Daoy (cell line): ENCODE measurements at places on chromosomes 3 and 15. TPM values are rescaled to one million over a fixed set of nuclear protein-coding genes. Genes with fewer than 3 reads are reported as not detected.

GRCh38 chr15:92584105-92584504 is 71.5 kb downstream of the FAM174B start:
- DNase-seq, result no peak

DNA sequence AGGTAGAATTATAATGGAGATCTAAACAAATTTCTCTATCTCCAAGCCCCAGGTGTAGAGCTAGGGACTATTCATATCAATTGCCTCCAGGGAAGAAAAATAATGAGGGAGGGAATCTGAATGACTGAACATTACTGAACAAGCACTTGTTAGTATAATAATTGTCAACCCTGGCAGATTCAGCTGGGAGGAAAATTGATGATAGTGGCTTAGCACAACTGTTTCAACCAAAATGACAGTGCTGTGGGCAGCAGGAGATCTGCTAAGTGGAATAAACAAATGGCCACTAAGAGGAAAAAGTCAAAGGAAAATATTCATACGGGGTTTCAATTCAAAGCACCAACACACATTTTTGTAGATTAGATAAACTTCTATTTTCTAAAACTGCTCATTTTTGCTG is 294.9 kb upstream of the ZNF385D start:
- no peak for DNase-seq

- no peak for DNase-seq
Measured at GRCh38 chr3:32821686-32822296, 4.0 kb downstream of the TRIM71 start.

- DNase-seq, result no peak
Measured at GRCh38 chr3:108485146-108485545, 25.2 kb downstream of the MYH15 start.

GRCh38 chr3:42507761-42508335 is 5.4 kb downstream of the VIPR1 start:
- DNase-seq, result no peak

GRCh38 chr3:141201122-141201521 is 30.5 kb upstream of the PXYLP1 start:
- DNase-seq, result no peak

- peak; percentile 87 for DNase-seq
Measured at GRCh38 chr15:94206463-94207167, 24.7 kb upstream of the MCTP2 start.

DNA sequence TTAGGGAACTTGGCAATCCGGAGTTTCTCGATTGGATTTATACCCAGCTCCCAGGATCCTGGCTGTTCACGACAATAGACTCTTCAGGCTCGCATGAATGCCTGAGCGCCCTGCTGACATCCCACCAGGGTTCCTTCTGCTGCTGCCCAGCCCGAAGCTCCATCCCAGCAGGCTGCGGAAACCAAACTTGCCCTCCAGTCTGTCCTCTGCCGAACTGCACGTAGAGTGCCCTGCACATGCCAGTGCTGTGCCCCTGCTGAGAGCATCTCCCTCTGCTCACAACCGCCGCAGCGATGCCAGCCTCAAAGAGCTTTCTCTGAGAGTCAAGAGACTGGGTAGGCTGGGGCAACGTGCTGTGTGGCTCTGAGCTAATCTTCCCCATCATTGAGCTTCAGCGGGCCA is 6.9 kb downstream of the ADAMTS7 start:
- no peak for DNase-seq

DNA sequence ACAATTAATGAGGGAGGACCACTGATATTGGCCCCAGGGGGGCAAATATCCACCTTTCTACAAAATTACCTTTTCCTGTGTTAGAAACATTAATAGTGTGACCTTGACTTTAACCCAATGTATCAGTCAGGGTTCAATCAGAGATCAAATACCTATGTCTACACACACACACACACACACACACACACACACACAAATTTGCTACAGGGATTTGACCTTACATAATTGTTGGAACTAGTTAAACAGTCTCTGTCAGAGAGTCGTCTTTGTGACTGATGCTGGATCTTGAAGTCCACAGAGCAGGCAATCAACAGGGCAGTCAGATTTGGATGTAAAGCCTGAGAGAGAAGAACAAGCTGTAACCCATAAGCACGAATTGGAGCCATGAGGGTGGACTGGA is 32.5 kb downstream of the TM4SF4 start:
- DNase-seq, result no peak

DNA sequence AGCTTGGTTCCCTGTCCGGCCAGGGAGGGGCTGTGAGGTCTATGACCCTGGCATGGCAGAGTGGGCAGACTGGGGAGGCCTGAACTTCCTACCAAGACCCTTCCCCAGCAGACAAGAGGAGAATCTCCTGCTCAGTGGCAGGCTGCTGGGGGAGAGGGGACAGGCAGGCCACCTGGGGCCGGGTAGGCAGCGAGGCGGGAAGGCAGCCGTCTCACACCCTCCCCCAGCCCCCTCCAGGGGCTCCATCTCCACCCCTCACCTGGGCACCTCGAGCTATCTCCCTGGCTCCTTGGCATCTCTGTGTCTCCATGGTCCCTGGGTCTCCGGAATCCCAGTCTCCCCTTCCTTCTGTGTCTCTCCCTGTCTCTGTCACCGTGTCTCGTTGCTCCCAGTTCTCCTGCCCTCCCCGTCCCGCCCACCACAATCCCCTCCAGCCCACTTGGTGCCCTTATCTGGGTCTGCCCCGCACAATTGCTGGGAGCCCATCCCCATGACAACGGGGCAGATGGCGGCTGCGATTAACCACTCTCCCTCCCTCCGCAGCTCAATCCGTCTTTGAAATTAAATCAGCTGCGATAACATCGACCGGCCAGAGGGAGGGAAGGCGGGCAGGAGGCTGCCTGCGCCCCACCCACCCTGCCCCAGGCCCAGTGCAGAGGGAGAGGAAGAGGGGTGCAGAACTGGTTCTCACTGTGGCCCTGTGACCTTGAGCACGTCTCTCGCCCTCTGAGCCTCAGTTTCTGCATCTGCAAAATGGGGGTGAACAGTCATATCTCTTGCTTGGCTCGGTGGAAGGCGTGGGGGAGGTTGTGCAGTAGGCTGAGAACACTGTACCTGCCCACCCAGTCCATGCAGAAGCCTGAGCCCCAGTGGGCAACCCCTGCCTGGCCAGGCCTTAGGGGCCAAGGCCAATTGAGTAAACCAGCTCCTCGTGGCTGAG is 9.6 kb downstream of the DNAJB8 start:
- DNase-seq, result no peak

DNA sequence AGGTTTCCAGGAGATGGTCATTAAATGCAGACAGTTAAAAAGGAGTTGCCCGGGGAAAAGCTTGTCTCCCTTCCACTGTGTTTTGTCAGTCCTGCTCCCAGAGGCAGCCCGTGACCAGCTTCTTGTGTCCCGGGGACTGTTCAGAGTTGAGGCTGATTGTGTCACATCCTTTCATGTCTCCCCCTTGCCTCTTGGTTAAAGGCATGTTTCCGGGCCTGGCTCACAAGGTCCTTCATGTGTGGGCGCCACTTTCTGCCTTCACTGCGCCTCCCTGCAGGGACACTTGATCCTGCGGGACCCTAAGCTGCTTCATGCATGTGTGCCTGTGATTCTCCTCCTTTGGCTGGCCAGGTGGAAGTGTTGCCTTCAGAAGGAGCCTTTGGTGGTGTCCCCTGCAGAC is 9.2 kb downstream of the CHCHD6 start:
- no peak for DNase-seq

DNA sequence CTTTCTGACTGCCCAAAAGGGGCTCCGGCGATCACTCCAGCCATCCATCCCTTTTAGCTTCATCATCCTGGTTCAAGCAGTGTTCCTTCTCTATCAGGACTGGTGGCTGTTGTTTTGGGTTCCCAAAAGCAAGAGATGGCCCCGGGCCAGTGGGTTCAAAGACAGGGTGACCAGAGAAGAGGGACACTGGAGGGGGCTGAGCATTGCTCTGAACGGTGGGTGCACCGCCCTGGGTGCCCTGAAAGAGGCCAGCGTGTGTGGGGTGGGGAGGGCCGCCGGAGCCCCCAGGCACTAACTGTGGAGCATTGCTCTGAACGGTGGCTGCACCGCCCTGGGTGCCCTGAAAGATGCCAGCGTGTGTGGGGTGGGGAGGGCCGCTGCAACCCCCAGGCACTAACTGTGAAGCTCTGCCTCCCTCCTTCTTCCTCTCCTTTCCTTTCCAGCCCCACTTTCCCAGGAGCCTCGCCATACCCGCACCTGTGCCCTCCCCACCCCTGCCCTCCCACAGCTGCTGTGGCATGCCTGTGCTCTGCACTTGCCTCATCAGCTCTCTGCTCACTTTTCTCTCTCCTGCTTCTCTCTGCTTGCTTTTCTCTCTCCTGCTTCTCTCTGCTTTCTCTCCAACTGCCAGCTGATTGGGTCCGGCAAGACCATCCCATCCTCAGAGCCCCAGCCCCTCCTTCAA is 37.4 kb upstream of the OR4F6 start:
- no peak for DNase-seq

- DNase-seq, result no peak
Measured at GRCh38 chr3:179301645-179302044, 21.2 kb upstream of the ZNF639 start.

- DNase-seq, result peak; percentile 48
Measured at GRCh38 chr15:94056314-94056713, 175.0 kb upstream of the MCTP2 start.

DNA sequence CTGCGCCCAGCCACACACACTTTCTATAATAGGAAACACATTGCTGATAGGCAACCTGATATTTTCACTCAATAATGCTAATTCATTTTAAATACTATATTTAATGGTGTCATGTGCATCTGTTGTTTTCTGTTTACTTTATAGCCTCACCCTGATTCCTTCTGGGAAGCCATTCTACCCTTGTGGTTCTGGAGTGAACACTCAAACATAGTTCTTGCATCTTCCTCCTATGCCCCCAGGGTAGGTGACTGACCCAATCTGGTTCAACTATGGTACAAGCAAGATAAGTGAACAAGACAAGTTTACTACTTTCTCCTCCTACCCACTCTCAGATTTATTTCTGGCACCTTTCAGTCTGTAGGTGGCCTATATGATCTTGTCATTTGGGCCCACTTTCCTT is 4.3 kb upstream of the SCG3 start:
- DNase-seq, result no peak

- DNase-seq, result peak; percentile 48
Measured at GRCh38 chr15:93088200-93088980, 621 bp downstream of the RGMA start.

GRCh38 chr15:62066663-62067447 is at the start of gene C2CD4A:
TSS of gene C2CD4A (plus strand) at chr15:62066977. CDS start at chr15:62067614, 637 bp downstream.
- peak; percentile 60 for DNase-seq

- DNase-seq, result no peak
Measured at GRCh38 chr3:31410411-31410810, 122.3 kb upstream of the STT3B start.

- no peak for DNase-seq
Measured at GRCh38 chr3:47475029-47475569, 642 bp downstream of the SCAP start.

DNA sequence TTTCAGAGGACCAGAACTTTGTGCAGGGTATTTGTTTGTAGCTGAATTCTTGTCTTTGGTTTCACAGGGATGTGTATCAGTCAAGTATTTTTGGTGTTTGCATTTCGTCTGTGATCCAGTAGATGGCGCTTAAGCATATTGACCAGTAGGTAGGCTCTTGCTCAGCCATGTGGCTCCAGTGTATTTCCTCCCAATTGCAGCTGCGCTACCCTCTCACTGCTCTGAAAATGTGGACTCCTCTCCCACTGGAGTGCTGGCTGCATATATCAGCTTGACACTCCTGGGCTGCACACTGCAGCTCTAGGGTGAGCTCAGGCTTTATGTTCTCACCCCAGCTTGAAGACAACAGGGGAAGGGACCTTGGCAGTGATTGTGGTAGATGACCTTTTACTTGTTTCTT is 1264.3 kb upstream of the ALCAM start:
- DNase-seq, result no peak

DNA sequence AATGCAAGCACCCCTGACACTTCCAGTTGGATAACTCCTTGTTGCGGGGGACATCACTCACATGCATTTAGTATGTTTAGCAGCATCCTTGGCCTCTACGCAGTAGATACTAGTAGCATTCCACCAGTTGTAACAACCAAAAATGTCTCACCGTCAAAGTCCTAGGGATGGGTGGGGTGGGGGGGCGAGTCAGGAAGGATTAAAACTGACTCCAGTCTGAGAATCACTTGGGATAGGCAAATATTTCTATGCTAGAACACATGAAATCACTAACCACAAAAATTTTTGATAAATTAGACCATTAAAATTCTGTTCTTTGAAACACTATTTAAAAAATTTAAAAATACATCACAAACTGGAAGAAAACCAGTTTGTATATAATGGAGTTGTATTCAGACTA is 18.0 kb downstream of the ICE2 start:
- DNase-seq, result no peak

GRCh38 chr3:119747357-119747756 is 34.5 kb upstream of the NR1I2 start:
- DNase-seq, result no peak

The C3orf52 gene
- 14.7 and 18.1 TPM in 2 replicates for total RNA-seq

The ELL3 gene
- total RNA-seq, result 1.2 TPM in 1 of 2 replicates, not detected in the other

The CLDN1 gene
- total RNA-seq, result 5.3 and 7.3 TPM in 2 replicates

The FEZF2 gene
- total RNA-seq, result not detected in 2 replicates

The PLA2G4E gene
- not detected in 2 replicates for total RNA-seq

The ALAS1 gene
- 35.5 and 50.2 TPM in 2 replicates for total RNA-seq

The STAB1 gene
- not detected in 2 replicates for total RNA-seq

The BLM gene
- 23.5 and 24.8 TPM in 2 replicates for total RNA-seq

The GCNT3 gene
- total RNA-seq, result not detected in 2 replicates
